Mammary microvascular endothelial cell (primary cell): ENCODE measurements at places on chromosomes 1 and 21. TPM values are rescaled to one million over a fixed set of nuclear protein-coding genes. Genes with fewer than 3 reads are reported as not detected.

The FHAD1 gene
- 0.39 and 0.40 TPM in 2 replicates for total RNA-seq

The SH2D2A gene
- total RNA-seq, result 0.33 and 0.98 TPM in 2 replicates

The SAMD11 gene
- 0.20 TPM in 1 of 2 replicates, not detected in the other for total RNA-seq

The TRIM46 gene
- total RNA-seq, result 1.4 and 2.7 TPM in 2 replicates

The TRAF5 gene
- 4.1 and 6.6 TPM in 2 replicates for total RNA-seq

The PDZK1IP1 gene
- total RNA-seq, result 0.13 and 0.30 TPM in 2 replicates

The TPR gene
- 44.4 and 48.3 TPM in 2 replicates for total RNA-seq

The CLDN17 gene
- not detected in 2 replicates for total RNA-seq

The DDAH1 gene
- total RNA-seq, result 66.0 and 66.1 TPM in 2 replicates

The DHRS3 gene
- total RNA-seq, result 181 and 201 TPM in 2 replicates

The AKR7A3 gene
- 0.20 and 0.89 TPM in 2 replicates for total RNA-seq

The PEF1 gene
- 107 and 112 TPM in 2 replicates for total RNA-seq

The PGD gene
- total RNA-seq, result 324 and 328 TPM in 2 replicates
